ENCODE measurements at places on chromosomes 5 and 9.

DNA sequence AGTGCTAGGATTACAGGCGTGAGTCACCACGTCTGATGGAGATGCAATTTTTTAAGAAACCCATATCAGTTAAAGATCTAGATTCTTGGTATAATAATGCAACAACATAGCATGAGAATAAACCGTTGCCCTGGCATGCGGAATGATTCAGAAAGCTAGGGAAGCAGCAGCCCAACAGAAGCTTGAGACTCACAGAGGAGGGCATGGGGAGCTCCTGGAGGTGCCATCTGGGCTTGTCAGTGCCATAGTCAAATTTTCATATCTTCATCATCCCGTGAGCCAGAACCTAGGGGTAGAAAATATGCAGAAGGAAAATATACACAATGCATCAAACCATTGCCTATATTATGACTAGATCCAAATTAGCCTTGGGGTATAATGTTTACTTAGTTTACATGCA, 118.7 kb upstream of the ADAMTS16 start:
- no peak for DNase-seq

GRCh38 chr9:8686516-8686915, 886.9 kb upstream of the DMAC1 start:
- no peak for DNase-seq

DNA sequence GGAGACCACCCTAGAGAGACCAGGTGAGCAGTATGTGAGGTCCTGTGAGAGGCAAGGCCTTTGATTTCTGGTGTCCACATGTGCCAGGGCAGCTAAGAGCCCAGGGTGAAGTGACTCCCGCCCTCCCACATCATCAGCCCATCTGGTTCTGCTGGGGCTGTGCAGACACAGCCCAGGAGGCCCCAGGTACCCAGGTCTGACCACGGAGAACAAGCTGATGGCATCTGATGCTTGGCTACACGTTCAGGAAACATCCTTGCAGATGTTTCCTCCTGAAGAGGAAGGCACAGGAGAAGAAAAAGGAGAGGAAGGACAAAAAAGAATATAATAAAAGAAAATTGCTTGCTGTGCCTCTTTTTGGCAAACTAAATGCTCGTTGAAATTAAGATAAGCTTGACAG, 225.8 kb downstream of the PAX5 start:
- DNase-seq: no peak

DNA sequence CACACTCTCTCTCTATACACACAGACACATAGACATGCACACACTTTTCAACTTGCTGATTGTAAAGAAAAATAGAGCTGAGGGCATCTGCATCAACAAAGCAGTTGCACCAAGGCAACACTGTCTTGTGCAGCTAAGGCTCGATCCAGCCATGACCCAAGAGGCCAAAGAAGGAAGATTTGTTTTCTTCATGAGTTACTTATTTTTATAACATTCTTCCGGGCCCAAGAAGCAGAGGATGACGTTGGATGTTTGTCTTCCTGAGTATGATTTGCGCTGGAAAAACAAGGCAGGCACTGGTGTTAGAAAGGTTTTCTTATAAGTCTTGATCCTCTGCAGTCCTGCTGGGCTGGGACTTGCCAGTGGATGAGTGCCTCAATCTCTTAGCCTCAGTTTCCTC, 344.1 kb downstream of the ADAMTS6 start:
- DNase-seq: no peak

DNA sequence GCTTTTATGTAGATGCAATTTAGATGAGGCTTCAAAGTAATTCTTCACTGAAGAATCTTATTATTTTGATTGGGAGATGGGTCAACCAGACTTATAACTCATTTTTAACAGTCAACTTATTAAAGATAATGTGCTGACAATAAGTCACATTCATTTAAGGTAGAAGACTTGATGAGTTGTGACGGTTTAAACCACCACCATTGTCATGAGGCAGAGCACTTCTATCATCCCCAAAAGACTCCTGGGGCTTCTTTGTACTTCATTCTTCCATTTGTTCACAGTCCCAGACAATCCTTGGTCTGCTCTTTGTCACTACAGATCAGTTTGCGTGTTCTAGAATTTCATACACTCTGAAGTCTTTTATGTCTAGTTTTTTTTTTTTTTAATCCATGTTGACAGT, 346.1 kb downstream of the RASEF start:
- DNase-seq: no peak

- no peak for DNase-seq
Measured at GRCh38 chr9:94277885-94278536, 18.9 kb downstream of the ZNF169 start.

GRCh38 chr5:150778088-150778516, 455 bp upstream of the SMIM3 start:
- no peak for DNase-seq
